ENCODE measurements at places on chromosomes 3 and 15. TPM values are rescaled to one million over a fixed set of nuclear protein-coding genes. Genes with fewer than 3 reads are reported as not detected.

The P2RY14 gene
- total RNA-seq, result not detected

DNA sequence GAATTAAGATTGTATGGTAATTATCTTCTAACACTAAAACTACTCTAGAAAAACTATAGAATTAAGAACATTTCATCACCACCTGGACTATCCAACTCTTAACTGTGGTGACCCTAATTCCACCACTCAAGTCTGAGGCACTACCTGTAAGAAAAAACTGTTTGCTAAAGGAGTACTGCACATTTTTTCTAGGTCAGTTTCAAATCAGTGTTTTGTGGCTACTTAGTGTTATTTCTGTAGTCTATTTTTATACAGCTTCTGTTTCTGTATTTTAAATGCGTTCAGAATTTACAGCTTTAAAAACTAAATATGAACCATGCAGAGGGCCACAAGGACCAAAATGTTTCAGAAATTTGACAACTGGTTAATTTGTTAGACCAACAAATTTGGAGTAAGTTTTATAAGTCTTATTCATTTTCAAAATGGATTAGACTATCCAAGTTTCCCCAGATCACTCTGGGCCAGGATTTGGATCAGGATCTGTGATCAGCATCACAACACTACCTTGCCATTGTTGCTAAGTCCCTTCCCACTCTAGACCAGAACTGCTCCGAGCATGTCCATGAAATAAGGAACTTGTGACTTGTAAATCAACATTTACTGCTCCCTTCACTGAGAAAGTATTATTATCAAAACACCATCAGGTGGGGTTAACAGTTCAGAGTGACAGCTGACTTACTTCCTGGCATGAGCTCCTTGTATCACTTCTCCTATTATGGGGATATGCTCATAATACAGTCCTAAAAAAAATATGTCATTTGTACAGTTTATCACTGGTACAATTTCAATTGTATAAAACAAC, 8.6 kb downstream of the GLT8D1 start:
- H3K27ac ChIP-seq, result no peak overlapping the region
- H3K4me3 ChIP-seq, result no peak overlapping the region
- no peaks in the 10 kb centered on the region for H3K4me1 ChIP-seq
- DNase-seq, result no peak

GRCh38 chr3:77326586-77326985, 286.7 kb downstream of the ROBO2 start:
- H3K4me1 ChIP-seq, result peaks cover 9% of the 10 kb centered on the region
- peaks cover 61% of the 10 kb centered on the region for H3K27me3 ChIP-seq
- H3K4me3 ChIP-seq, result no peak overlapping the region
- no peak overlapping the region for H3K27ac ChIP-seq

DNA sequence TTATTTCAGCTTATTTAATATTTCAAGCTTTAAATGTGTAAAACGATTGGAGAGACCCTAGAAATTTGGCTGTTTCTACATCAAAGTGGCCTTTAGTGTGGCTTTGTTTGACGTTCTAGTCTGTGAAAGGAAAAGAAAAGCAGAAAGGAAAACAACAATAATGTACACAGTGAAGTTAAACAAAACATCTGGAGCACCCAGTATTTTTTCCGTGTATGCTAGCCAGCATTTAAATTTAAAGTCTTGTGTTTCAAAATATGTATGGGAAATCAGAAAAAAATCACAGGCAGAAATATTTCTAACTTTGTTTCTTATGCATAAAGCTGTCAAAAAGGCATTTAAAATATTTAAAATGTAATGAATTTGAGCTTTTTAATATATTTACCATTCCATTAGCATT, 218.1 kb downstream of the NAALADL2 start:
- H3K4me1 ChIP-seq, result peaks cover 8% of the 10 kb centered on the region
- no peak overlapping the region for H3K27ac ChIP-seq
- no peak for DNase-seq
- H3K27me3 ChIP-seq, result no peaks in the 10 kb centered on the region
- no peaks in the 10 kb centered on the region for H3K36me3 ChIP-seq

GRCh38 chr3:168820810-168821415, 725.2 kb upstream of the GOLIM4 start:
- DNase-seq, result no peak
- H3K4me1 ChIP-seq, result no peaks in the 10 kb centered on the region
- H3K27me3 ChIP-seq, result 0 out of 2 replicates have a peak, but pooled peaks cover 3% of the 10 kb centered on the region
- no peaks in the 10 kb centered on the region for H3K36me3 ChIP-seq

- H3K4me3 ChIP-seq, result no peak overlapping the region
- no peaks in the 10 kb centered on the region for H3K4me1 ChIP-seq
- H3K27me3 ChIP-seq, result no peaks in the 10 kb centered on the region
Measured at GRCh38 chr15:69145694-69146492, 14.5 kb upstream of the GLCE start.

The B3GALNT1 gene
- 125 TPM for total RNA-seq

Measured in PC-3 (cell line).